Lower lobe of right lung (tissue), 2 donors: ENCODE measurements at places on chromosomes 2 and 18.

- no peak for DNase-seq
Measured at GRCh38 chr2:26875808-26876207, 27.9 kb downstream of the DPYSL5 start.

DNA sequence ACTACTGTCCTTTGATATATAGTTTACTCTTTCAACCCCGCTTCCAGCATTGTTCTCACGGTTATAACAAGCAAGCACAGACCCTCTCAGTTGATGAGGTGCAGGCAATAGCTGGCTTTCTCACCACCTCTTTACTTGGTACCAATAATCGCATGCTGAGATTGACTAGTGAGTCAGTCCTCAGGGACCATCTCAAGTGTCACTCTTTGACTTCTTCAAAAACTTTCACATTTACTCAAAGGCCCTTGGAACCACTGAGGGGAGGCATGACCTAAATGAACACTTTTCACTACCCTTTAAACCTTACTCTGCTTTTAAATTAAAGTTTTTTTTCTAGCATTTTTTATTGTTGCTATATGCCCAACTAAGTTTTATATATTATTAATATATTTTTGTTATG is 101.8 kb downstream of the DAW1 start:
- no peak for DNase-seq

- no peak for DNase-seq
Measured at GRCh38 chr2:147100406-147101035, 744.3 kb upstream of the ACVR2A start.

DNA sequence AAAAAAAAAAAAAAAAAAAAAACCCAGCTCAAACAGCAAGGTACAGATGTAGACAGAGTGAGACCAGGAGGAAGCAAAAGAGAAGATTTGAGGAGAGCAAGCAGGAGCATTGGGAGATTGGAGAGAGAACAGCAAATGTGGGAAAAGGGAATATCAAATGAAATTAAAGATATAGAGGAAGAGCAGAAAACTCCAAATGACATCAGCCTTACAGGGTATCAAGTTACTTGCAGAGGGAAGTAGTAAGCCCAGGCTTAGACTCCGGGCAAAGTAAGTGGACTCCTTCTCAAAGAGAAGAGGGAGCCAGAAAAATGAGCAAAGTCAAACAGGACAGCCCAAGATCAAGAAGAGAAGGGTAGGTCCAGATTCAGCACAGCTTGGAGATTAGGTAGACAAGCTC is 93.3 kb upstream of the PPP1CB start:
- DNase-seq = no peak

DNA sequence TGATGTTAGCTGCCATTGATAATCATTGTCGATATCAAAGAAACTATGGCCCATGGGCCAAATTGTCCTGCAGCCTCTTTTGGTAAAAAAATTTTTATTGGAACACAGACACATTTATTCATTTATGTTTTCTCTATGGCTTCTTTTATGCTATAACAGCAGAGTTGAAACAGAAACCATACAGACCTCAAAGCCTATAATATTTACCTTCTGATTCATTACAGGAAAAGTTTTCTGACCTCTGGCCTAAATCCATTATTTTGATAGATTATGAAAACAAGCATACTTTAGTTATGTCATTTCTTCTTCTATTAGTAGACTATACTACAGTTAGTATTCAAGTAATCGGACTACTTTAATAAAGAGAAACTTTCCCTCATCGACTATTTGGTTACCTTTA is 349.7 kb upstream of the GALNT5 start:
- no peak for DNase-seq

DNA sequence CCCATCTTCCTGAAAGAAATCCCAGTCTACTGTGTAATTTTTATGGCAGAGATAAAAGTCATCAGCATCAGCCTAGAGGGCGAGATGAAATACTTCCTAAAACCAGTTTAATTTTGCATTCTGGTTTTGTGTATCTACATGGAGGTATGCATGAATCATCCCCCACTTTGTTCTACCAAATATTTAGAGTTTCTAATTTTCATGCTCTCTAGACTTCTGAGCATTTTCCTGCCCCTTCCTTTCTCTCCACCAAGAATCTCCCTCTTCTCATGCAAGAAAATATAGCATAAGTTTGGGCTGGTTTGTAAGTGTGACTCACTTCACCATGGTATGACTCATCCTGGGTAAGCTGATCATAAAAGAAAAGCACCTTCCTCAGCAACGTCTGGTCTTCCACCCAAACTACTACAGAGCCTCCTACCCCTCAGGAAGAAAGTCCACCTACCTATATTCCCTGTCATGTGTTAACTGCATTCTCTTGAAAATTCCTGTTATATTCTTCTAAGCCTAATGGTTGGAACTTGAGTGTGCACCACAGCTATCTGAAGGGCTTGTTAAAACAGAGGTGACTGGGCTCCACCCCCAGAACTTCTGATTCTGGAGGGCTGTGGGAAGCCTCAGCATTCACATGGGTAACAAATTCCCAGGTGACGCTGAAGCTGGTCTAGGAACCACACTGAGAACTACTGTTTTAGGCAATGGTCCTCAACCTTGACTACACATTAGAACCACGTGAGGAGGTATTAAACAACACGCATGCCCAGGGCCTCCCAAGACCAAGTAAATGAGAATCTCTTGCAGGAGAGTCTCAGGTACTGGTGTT is 37.4 kb upstream of the RAPGEF4 start:
- no peak for DNase-seq

GRCh38 chr2:85132834-85133637 is at the start of gene TCF7L1:
Gene TCF7L1 (plus strand): TSS chr2:85133392. CDS start chr2:85133685, 293 bp downstream.
- DNase-seq = peak; percentile 88

DNA sequence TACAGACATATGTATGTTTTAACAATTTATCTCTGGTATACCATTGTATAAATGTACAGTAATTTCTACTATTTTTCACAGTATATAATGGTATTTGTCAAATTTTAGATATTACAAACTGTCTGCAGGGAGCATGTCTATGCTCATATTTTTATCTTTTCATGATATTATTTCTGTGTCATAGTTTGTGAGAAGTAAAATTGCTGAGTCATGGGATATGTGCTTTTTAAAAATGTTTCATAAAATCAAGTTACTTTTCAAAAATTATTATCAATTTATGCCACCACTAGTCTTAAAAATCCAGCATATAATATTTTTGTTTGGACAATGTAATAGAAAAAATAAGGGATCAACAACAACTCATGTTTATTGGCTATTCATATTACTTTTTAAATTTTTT is 9.1 kb upstream of the ZNF804A start:
- DNase-seq = no peak

DNA sequence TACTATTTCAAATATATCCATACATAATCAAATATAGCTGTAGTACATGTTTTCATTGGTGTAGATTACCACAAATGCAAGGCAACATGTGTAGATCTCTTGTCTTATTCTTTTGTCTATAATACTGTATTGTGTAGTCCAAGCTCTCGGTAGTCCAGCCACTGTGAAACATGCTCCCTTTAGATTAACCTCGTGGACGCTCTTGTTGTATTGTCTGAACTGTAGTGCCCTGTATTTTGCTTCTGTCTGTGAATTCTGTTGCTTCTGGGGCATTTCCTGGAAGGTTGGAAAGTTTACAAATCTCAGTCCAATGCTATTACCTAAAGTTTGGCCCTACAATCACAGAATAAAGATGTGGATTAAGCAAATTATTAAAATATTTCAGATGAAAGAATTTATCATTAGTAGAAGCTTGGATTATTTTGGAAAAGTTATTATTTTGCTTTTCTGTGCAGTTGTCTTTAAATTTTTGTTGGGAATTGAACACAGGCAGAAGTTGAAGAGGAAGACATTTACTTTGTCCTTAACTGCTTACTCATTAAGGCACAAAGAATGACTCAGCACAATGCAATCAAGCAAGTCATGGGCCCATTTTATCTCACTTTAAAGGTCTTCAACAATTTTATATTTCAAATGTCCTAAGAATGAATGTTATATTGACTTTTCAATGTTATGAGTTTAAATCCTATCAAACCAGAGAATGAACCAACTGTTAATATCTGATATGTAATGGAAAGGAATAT is 103.4 kb upstream of the CAVIN2 start:
- no peak for DNase-seq

DNA sequence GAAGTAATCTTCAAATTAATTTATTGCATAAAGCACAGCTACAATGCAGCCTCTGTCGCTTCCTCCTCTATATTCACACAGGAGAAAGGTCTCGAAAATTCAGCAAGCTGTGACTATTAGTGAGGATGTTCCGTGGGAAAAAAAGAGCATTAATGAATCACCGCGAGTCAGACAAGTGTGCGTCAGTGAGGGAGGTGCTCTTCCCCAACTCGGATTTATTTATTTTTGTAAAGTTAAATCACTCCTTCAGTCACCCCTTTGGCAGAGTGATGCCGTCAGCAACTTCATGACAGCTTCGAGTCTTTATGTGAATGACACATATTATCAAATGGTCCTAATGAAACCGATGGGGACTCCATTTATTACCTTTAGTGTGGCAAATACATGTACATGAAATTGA is 648.9 kb upstream of the SALL3 start:
- DNase-seq = no peak

DNA sequence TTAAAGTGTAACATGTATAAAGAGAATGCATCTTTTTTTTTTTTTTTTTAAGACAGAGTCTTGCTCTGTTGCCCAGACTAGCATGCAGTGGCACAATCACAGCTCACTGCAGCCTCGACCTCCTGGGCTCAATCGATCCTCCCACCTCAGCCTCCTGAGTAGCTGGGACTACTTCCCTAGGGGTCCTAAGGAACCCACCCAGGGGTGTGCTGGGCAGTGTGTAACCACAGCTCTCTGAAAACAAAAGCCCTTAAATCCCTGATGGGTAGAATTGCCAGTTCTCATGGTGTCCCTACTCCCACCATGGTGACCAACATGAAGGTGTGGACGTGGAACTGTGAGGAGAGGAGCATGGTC is 105.6 kb upstream of the ST3GAL5 start:
- no peak for DNase-seq

DNA sequence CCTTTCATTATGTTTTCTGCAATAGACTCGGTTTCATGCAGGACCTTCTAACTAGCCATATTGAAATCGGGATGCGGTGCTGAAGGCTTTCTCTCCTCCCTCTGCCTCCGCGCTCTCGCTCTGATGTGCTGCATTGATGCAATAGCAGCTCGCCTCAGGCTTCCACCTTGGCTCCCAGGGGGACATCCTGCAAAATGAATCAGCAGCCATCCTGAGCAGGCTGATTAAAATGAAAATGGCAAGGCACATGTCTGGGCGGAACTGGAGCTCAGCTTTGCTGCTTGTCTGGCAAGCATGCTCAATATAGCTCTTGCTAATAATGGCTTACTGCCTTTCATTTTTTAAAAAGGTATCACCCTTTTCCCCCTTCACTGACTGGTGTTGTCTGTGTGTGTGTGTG is 806 bp upstream of the MYT1L start:
- DNase-seq = no peak

GRCh38 chr2:196486146-196486545 is 153.4 kb upstream of the CCDC150 start:
- DNase-seq = no peak

DNA sequence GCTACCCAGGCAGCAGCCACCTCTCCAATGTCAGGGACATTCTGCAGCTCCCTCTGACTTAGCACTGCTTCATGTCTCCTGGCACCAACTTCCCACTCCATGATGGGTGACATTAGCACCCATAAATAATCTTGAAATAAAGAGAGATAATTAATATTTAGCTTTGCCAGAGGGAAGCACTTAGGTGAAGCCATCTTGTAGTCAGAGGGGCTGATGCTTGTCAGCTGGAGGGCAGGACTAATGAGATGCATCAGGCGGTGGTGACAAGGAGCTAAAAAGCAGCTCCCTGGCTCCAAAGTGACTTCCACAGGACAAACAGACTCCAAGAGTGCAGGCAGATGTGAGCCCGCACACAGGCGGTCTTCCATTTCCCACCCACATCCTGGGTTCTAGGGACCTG is 153.0 kb upstream of the ID2 start:
- DNase-seq = no peak

- DNase-seq = no peak
Measured at GRCh38 chr18:23684515-23685197, 4.6 kb upstream of the LAMA3 start.

DNA sequence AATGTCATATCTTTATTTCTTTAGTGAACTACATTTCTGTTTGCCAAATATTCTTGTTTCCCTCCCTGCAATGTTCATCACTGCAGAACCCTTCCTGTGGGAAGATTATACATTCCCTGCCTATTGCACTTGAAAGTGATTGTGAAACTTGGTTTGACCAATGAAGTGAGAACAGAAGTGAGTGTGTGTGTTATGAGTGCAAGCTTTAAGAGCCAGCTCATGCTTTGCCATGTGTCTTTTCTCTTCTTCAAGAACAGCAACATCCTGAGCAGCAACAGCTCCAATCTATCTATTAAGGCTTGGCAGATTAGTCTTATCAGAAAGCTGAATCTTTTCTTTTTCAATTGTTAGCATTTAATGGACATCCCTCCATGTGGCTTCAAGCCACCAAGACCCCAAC is 42.0 kb upstream of the UBE2E3 start:
- DNase-seq = no peak

DNA sequence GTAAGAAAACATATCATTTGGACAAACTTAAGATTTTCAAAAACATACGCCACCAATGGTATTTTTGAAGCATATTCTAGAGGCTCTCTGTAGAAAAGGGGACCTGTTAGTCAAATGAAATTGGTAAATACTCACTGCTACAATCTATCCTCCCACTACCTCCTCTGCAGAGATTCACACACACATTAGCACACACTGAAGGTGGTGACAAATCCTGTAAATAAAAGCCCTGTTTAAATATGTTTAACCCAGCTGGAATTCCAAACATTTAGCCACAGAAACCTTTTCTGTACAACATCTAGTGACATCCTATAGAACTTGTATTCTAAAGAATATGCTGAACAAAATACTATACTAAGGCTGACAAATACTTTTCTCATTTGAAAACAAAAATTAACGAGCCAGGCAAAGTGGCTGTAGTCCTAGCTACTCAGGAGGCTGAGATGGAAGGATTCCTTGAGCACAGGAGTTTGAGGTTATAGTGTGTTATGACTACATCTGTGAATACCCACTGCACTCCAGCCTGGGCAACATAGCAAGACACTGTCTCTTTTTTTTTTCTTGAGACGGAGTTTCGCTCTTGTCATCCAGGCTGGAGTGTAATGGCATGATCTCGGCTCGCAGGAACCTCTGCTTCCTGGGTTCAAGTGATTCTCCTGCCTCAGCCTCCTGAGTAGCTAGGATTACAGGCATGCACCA is 25.9 kb downstream of the ALS2 start:
- DNase-seq = no peak

- DNase-seq = peak; percentile 50
Measured at GRCh38 chr2:240569523-240569997, 1.3 kb downstream of the RNPEPL1 start.

DNA sequence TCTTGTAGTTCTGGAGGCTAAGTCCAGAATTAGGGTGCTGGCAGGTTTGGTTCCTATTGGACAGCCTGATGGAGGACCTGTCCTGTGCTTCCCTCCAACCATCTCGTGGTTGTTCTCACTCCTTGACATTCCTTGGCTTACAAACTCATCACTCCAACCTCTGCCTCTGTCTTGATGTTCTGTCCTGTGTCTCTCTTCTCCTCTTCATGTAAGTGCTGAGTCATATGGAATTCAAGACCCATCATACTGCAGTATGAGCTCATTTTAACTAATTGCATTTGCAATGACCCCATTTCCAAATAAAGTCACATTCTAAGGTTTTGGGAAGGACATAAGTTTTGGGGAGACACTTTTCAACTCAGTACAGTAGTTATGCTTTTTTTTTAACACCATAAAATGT is 374.7 kb downstream of the TRIB2 start:
- DNase-seq = no peak
